ENCODE measurements at places on chromosomes 13 and 19. TPM values are rescaled to one million over a fixed set of nuclear protein-coding genes. Genes with fewer than 3 reads are reported as not detected.

COX7A1 gene
- 59.4 TPM for total RNA-seq

DNA sequence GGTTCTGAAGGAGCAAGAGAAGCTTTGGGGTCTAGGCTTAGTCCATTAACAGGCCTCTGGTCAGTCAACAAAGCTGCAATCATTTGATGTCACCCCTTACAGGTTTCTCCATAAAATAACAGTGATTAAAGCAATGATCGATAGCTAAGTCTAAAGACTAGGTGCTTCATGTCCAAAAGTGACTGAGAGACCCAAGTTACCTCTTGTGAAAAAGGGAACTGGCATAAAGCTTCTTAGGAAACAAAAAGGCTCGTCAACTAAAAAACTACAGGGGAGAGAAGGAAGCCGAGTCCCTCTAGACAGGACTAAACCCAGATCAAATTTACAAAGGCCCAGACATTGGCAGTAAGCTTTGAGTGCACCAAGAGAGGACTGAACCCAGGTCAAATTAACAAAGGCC is 2.2 kb downstream of the DCUN1D2 start:
- no peak for ATAC-seq

DNA sequence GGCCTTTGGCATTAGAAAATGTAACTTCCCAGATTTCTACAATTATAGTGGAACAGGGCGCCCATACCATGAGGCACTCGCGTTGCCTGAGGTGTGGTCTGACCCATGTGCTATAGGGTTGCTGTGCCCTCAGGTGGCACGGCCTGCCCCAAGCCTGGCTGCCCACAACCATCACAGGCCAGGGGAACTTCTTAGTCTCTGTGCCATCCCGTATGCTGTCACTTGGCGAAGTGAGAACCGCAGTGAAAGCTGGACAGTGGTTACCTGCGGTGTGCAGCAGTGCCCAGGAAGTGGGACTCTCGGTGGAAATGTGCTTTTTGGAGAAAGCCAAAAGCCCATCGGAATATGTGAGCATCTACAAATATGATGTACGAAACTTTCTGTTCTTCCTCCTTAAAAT is 88.2 kb upstream of the GPR183 start:
- ATAC-seq = no peak

SIGLECL1 gene
- total RNA-seq = not detected

DNA sequence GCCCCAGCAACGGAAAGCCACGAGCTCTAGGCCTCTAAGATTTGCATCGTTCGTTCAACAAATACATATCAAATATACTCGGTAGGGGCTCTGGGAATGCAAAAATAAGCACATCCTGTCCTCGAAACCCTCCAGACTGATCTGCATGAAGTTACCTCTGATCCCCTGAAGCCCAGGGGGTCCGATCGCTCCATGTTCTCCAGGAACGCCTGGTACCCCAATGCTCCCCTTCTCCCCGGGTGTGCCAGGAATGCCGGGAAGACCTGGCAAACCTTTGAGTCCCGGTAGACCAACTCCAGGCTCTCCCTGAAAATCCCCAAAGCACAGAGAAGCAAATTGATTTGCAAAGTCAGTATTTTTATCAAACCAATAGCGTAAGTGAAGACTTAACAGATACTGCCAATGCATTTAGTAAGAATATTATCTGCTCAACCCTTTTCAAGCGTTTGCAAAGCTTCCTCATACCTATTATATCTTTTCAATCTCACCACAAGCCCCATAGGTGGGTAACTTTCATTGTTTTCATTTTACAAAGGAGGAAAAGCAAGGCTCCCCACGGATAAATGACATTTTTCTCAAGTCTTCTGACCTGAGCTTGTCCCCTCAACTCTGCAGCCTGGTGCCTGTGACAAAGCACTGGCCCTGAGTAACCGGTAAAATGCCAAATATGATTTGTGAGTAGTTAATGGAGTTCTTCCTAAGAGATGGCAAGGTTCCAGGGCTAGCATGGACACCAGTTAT is 127.7 kb downstream of the COL4A1 start:
- ATAC-seq = no peak

- no peak for ATAC-seq
These were observed 5.0 kb upstream of the GZMM start for GRCh38 chr19:538641-539428.

SIGLEC11 gene
- 0.85 TPM for total RNA-seq

DNA sequence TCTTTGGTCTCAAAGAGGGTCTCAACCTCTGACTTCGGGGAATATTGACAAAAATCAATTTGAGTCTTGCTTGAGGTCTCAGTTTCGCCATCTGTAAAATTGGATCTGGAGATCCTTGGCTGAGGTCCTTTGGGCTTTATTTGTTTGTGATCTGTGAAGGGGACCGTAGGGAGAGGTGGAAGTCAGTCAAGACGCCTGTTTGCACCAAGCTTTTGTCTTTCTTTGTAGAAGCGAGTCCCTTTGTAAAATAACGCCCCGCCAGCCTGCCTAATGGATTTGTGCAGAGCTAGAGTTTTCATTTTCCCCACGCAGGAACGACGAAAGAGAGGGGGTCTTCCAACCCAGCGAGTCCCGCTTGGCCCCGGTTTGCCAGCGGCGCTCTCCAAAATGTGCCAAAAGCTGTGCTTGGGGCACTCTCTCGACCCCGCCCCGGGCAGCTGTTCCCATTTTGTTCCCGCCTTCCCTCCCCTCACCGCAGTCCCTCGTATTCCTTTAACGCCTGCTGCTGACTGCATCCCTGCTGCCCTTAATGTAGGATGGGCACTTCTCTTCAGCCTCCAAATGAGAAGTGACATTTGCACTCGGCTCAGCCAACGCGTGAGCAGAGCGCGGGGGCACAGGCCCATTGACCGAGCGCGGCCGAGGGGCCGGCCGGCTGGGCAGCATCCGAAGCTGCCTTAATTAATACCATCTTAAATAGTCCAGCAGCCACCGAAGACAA is 13.0 kb downstream of the ZIC5 start:
- no peak for ATAC-seq

- no peak for ATAC-seq
These were observed 540.4 kb downstream of the IRS2 start for GRCh38 chr13:109246001-109246400.

ODAD3 gene
- total RNA-seq = not detected

DNA sequence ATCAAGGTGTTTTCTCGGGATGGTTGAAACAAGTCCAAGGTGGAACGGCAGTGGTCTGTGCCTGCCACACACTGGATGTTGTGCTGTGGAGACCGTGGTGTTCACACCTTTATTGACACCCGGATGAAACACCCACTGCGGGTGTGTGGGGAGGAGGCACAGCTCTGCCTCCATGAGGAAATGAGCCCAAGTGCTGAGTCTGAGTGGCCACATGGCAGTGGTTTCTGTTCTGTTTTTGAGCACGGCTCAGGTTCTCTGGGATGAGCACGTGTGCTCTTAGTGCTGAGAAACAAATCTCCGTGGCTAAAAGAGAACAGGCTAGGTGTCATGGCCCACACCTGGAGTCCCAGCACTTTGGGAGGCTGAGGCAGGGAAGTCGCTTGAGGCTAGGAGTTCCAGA is 29.5 kb downstream of the UPF1 start:
- no peak for ATAC-seq

DNA sequence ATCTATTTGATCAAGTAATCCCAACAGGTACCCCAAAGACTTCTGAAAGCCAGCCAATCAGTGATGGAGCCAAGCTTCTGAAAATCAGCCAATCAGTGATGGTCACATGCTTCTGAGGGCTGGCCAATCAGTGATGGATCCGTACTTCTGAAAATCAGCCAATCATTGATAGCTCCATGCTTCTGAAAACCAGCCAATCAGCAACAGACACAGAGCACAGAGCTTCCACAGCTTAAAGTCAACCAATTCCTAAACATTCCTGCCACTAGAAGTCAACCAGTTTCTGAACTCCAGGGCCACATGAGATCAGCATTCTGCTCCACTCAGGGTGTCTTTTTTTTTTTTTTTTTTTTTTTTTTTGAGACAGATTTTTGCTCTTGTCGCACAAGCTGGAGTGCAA is 8.2 kb upstream of the HSD17B14 start:
- no peak for ATAC-seq

DNA sequence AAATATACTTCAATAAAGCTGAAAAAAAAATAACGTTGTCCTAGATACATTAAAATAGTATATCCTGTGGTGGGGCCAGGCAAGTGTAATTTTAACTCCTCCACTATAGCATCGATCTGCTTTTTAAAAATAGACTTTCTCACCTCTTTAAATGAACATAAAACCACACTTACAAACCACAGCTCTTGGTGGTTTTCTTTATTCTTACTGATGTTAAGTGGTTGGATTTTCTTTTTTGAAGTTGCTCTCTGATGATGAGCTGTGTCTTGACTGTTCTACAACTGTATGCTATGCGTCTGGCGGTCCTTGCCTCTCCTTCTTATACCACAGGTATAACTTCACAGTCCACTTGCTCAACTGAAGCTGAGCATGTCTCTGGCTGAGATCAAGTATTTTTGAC is 721.5 kb upstream of the KLHL1 start:
- ATAC-seq = no peak

TMEM255B gene
- total RNA-seq = 8.6 TPM

DNA sequence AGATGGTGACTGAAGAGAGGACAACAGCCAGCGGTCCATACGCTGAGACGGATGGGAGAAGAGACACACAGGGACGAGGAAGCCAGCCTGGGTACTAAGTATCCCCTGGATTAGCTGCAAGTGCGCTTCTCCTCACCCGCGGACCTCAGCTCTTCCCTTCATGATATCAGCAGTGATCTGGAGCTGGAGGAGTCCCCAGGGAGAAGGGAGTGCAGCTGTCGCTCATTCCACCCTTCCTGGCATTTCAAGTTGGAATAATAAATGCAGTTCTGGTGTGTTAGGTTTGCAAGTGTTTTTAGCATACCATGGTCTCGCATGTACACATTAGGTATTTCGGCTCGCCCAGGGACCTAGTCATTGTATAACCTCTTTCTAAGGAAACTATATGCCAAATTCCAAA is 88.5 kb upstream of the C1QTNF9B start:
- no peak for ATAC-seq

PALM3 gene
- not detected for total RNA-seq

KLK15 gene
- not detected for total RNA-seq

ACTMAP gene
- total RNA-seq = 2.4 TPM

DNA sequence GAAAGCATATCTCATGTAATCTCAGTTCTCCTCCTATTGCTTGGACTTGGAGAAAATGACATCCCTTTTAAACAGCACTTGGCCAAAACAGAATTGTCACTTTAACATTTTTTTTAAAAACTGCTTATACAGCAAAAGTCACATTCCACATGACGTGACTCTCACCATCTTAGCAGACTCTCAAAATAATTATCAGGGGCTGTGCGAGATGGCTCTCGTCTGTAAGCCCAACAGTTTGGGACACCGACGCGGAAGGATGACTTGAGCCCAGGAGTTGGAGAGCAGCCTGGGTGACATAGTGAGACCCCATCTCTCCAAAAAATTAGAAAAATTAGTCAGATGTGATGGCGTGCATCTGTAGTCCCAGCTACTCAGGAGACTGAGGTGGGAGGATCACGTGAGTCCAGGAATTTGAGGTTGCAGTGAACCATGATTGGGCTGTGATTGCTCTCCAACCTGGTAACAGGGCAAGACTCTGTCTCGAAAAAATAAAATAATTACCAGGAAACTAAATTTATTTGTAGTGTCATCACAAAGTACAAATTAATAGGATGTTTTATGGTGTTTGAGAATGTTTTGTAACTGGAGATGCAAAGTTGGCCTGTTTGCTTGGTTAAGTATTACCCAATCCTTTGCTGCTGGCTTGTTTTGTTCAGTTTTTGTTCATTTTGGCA is 8.8 kb downstream of the SAFB start:
- peak; percentile 63 for ATAC-seq

ZNF296 gene
- not detected for total RNA-seq

GRCh38 chr19:35518313-35518712 is 4.9 kb upstream of the DMKN start:
- no peak for ATAC-seq

- ATAC-seq = no peak
These were observed 13.0 kb upstream of the BICRA start for GRCh38 chr19:47595944-47596343.

DNA sequence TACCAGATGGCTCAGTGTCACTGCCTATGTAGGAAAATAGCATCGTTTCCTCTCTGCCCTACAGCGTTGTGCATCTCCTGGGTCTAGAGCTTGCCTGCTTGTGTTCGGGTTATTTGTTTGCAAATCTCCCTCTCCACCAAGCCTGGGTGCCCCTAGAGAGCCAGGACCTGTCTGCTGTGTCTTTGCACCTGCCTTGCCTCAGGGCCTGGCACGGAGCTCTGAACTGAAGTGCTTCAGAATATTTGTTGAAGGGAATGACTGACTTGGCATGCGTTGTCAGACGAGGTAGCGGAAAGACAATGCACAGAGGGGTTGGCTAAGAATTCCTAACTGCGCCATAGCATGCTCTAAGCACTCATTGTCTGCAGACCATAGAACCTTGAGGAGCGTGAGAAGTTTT is 263.4 kb downstream of the FGF9 start:
- no peak for ATAC-seq

DNA sequence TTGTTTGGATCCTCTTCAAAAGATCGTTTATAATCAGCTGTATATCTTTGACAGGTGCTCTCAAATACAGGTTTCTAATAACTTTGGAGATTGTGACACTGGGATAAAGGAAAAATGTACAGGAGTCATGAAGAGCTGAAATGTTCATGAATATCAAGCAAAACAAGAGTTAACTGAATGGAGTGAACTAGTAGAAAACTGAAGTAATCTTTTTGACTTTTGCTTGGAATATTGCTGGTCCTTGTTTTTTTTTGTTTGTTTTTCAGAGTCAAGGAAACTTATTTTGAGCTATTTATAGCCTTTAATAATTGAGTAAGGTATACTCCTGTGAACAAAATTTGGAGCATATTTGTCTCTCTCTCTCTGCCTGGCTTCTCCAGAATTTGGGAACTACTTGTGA is 25.3 kb downstream of the MED4 start:
- ATAC-seq = no peak

DNA sequence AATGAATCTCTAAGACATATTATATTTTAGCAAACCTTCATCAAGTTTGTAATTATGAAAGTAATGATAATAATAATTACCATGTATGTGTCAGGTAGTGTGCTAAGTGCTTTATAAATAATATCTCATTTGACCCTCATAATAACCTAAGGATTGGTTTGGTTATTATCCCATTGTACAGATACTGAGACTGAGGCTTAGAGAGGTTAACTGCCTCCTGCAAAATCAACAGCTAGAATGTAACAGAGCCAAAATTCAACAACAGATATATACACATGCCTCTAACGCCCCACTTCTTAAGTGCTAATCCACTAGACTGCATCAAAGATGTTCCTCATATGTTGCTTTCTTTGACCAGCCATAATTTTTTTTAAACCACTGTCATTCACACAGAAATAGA is 140.8 kb downstream of the ZAR1L start:
- ATAC-seq = no peak

Measured in gastroesophageal sphincter (tissue), 4 donors.